ENCODE measurements at places on chromosomes 11 and 22.
A peak's percentile ranks its signal among the peaks of the same experiment; 100 is the strongest.

DNA sequence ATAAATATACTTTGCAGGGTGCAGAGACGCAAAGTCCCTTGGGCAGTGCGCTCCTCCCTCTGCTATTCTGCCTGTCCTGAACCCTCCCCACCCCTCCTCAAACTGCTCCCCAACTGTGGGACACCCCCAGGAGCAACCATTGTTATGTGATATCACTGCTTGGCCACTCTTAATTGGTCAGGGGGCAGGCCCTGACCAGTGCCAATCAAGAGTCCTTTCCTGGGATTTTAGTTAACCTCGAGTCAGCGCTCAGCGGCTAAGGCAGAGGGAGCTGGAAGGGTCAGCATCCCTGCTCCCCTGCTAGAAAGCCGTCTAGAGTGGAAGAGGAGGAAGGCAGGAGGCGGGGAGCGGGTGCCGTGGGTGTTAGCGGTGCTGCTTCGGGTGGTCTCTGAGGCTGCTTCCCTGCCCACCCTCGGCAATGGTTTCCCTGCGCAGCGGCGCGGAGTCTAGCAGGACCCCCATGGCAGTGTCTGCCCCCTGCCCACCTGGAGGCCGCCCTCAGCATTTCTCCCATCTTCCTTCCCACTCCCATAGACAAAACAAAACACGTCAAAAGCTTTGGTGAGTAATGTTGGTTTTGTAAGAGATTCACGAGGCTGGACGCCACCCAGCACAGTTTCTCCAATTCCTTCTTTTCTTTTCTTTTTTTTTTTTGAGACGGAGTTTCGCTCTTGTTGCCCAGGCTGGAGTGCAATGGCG, 38.4 kb upstream of the A4GALT start:
- DNase-seq: no peak

DNA sequence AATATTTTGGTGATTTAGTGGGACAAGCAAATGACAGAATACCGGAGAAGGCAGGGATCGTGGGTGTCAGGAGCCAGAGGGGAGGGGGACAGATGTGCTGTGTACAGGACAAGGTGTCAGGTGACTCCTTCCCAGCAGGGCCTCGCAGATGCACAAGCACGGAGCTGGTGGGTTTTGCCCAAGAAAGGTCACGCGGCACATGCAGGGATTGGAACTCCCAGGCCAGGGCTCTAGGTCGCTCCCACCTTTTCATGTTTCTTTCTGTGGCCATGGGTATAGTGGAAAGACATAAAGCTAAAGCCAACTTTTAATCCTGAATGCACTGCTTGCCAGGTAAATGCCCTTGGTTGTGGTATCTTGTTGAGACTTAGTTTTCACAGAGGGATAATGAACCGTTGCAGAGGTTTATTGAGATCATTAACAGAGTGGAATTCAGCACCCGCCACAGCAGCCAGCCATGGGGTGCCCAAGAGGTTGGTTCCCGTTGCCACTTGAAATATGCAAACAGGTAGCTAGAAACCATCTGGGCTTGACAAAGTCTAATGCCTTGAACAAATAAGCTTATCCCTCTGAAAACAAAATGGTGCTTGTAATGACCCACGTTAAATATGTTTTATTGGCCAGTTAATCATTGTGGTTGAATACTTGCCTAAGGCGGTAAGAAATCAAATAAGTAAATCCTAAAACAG, 10.1 kb downstream of the C22orf23 start:
- no peak for DNase-seq

- no peak for DNase-seq
Measured at GRCh38 chr22:20602609-20603164, 95.3 kb downstream of the MED15 start.

DNA sequence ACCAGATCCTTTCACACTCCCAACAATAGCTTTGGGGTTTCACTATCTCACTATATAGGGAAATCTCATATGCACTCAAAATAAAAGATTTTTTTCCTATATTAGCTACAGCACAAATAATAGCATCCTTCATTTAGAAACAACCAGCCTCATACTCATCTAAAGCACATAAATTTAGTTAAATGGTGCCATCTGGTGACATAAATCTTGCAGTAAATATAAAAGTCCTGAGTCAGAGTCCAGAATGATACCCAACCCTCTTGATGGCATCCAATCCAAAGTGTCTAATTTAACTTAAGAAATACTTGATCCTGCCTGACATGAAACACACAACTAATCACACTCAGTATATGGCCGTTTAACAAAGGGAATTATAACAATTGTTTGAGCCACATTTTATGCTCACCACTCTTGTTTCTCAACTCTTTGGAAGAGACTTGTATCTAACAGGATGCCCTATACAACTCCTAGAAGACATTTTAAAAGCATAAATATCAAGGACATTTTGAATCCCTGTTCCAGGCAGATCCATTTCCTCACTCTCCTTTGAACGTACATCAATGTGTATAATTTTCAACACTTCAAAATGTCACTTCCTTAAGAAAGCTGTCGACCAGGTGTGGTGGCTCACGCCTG, 36.2 kb downstream of the DLG2 start:
- DNase-seq: peak; percentile 3

GRCh38 chr22:42500161-42500835, 19.3 kb downstream of the RRP7A start:
- no peak for DNase-seq

- no peak for DNase-seq
Measured at GRCh38 chr22:24444251-24444650, 16.9 kb downstream of the ADORA2A start.

GRCh38 chr11:120326845-120327281, 1.8 kb downstream of the TLCD5 start:
- DNase-seq: no peak

GRCh38 chr22:44068422-44069191, 44.5 kb downstream of the PARVB start:
- no peak for DNase-seq

GRCh38 chr11:129546266-129546665, 170.6 kb downstream of the BARX2 start:
- DNase-seq: no peak

DNA sequence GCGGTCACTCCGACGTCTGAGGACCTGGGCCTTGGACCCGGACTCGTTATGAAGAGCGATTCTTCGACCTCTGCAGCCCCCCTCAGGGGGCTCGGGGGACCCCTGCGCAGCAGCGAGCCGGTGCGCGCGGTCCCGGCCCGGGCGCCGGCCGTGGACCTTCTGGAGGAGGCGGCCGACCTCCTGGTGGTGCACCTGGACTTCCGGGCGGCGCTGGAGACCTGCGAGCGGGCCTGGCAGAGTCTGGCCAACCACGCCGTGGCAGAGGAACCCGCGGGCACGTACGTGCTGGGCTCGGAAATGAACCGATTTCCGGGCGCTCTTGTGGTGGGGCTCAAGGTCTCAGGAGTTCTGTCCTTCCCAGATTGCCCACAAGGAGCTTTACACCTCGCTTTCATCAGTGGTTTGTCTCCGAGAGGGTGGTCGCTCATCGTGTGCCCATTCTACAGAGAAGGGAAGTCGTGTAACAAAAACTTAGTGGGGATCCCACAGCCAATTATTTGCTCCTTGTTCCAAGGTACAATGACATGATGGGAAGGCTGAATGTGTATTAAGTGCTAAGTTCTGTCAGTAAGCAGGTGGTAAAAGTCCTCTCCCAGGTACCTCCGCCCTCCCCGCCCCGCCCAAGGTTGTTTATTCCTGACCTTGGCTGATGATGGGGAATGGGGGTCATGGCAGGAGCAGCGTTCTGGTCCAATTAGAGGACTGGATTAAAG, 695 bp downstream of the PEX26 start:
- peak; percentile 3 for DNase-seq

GRCh38 chr11:14411818-14412217, 52.8 kb upstream of the RRAS2 start:
- DNase-seq: no peak

GRCh38 chr22:36520423-36520822, 8.5 kb downstream of the EIF3D start:
- DNase-seq: no peak

DNA sequence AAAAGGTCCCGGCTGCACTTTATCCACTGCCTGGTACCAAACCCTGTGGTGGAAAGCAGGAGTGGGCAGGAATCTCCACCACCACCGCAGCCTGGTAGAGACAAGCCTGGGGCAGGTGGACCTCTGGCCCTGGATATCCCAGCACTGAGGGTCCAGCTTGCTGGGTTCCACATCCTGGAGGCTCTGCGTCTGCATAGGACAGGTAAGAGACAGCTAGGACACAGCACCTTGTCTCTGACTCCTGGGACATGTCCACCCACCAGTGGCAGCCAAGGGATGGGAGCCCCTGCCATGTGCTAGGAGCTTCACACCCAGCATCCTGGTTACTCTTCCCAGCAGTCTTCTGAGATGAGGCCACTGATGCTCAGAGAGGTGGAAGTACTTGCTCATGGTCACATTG, 105.5 kb downstream of the MYO18B start:
- no peak for DNase-seq

GRCh38 chr11:7457211-7457610, 28.1 kb upstream of the OLFML1 start:
- no peak for DNase-seq

- DNase-seq: peak; percentile 53
Measured at GRCh38 chr11:8082391-8083087, 1.5 kb downstream of the TUB start.

DNA sequence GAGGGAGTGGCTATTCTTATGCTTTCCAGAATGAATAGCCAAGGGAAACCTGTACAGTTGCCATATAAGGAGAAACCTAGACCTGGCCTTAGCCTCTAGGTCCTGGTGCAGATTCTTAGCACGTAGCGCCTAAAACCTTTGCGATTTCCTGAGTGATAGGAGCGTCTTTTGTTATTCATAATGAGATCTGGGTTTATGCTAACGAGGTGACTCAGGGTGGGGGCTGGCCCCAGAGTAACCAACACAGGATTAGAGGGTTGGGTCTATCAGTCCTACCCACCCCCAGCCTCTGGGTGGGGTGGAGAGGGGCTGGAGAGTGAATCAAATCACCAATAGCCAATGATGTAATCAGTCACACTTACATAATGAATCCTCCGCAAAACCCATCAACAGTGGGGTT, 73.4 kb upstream of the PARVG start:
- DNase-seq: no peak

GRCh38 chr11:66133216-66133775, 63.2 kb downstream of the PACS1 start:
- DNase-seq: no peak
